ENCODE measurements at places on chromosomes 16 and 17.

DNA sequence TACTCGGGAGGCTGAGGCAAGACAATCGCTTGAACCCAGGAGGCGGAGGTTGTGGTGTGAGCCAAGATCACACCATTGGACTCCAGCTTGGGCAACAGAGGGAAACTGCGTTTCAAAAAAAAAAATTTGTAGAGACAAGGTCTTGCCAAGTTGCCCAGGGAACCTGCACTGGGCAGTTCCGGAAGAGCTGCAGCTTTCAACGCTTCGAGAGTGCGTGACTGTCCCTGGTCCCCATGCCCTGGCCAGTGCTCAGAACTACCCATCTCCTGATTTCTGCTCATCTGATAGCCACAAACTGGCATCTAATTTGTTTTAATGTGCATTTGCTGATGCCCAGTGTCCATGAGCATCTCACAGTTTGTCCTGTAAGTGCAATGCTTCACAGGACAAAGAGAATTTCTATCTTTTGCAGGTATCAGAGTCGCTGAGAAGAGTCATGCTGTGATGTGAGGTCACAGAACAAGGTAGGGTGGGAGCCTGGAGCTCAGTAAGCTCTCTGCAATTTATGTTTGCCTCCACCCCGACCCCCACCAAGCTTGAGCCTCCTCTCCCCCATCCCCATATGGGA is 3.9 kb downstream of the ACTG1 start:
- DNase-seq = no peak

GRCh38 chr16:83743241-83743640 is 64.5 kb upstream of the HSBP1 start:
- no peak for DNase-seq

DNA sequence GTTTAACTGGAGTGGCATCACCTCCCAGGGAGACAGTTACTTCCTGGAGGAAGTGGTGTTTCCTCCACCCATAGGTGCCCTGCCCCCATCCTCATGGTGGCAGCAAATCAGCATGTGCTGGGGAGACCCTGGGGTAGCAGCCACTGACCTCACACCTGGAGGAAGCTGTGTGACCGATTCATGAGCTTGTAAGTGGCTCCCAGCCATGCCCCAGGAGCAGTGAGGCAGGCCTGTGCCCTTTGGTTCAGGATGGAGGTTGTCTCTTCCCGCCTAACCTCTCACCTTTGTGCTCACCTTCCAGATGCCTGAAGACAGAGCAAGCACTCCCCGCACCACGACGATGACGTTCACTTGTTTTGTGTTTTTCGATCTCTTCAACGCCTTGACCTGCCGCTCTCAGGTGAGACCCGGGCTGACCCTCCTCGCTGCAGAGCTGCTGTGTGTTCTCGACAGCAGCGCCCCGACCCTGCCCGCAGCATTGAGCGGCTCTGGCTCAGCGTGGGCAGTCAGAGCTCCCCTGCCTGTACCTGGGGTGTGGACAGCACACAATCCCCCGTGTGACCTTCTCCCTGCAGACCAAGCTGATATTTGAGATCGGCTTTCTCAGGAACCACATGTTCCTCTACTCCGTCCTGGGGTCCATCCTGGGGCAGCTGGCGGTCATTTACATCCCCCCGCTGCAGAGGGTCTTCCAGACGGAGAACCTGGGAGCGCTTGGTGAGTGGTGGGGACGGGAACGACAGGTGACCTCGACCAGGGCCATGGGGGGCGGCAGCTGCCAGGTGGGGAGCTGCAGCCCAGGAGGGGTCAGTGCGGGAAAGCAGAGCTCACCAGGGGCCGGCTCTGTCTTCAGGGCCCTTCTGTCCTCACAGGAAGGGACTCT is 42.8 kb downstream of the MEAK7 start:
- no peak for DNase-seq

DNA sequence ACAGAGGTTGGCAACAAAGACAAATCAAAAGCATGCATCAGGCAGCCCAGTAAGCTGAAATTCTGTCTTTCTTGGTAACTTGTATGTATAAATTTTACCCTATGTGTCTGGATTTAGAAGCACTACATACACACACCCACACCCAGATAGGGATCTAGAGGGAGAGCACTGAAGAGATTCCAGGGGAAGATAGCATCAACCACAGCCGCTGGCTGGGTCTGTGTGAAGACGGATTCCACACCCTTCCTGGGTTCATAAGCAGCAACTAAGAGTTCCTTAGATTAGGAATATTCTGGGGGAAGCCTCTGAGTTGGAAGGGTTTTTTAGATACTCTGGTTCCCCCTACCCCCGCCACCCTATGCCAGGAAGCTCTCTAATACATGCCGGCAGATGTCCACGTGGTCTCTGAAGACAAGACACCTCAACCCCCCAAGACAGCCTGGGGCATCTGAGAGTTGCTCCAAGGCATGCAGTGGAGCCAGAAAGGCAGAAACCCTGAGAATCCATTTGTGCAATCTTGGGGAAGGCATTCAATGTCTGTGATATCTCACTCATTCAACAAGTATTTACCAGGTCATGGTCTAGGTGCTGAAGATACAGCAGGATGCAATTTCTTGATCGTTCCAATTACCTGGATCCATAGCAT is 86.4 kb downstream of the NOG start:
- DNase-seq = no peak

- DNase-seq = no peak
These were observed 42.6 kb downstream of the CYTH1 start for GRCh38 chr17:78739331-78739931.

DNA sequence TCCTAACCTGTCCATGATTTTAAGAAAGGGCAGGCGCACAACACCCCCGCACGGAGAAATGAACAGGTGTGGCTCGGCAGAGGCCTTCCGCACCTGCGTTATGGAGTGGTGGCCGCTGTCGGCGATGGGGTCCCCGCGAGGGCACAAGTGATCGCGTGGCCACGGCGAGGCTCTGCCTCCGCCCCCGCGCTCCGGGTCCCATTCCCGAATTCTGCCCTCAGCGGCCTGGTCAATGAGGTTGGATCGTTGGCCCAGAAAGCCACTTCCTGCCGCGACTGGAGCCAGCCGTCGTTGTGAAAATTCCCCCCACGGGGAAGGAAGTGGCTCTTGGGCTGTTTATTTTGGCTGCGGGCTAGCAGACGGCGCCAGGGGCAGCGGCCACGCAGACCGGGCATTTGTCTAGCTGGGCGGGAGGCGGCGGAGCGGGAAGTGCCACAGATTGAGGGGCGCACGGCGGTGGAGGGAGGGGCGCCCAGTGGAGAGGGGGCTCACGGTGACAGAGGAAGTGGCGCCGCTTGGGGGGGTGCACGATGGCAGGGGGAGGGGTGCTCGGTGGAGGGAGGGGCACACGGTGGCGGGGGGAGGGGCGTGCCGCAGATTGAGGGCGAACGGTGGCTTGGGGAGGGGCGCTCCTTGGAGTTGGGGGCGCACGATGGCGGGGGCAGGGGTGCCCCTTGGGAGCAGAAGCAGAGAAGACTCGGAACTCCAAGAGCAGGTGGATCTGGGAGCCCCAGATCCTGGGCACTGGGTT is 25.0 kb downstream of the MRC2 start:
- DNase-seq = peak; percentile 54

GRCh38 chr16:84986102-84986501 is 25.2 kb downstream of the ZDHHC7 start:
- DNase-seq = no peak

All from left colon (tissue), 2 donors.